ENCODE measurements at places on chromosomes 2 and 18.

- DNase-seq = no peak
Observed at GRCh38 chr2:200463452-200463851, 46.4 kb downstream of the KCTD18 start.

DNA sequence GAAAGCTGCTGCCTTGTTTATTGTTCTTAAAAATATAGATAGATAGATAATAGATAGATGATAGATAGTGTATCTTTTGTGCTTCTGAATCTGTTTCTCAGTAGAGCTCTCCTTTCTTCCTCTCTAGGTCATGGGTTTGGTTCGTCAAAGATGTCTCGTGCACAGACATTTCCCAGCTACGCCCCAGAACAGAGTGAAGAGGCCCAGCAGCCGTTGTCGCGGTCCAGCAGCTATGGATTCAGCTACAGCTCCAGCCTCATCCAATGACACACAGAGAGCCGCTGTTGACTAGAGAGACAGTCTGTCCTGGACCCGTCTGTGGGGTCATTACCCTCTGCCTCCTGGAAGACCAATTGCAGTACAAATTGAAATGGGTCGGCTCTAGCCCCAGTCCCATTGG is 106.6 kb downstream of the CD226 start:
- DNase-seq = no peak

- DNase-seq = no peak
Observed at GRCh38 chr18:29271501-29271900, 1094.6 kb upstream of the CDH2 start.

DNA sequence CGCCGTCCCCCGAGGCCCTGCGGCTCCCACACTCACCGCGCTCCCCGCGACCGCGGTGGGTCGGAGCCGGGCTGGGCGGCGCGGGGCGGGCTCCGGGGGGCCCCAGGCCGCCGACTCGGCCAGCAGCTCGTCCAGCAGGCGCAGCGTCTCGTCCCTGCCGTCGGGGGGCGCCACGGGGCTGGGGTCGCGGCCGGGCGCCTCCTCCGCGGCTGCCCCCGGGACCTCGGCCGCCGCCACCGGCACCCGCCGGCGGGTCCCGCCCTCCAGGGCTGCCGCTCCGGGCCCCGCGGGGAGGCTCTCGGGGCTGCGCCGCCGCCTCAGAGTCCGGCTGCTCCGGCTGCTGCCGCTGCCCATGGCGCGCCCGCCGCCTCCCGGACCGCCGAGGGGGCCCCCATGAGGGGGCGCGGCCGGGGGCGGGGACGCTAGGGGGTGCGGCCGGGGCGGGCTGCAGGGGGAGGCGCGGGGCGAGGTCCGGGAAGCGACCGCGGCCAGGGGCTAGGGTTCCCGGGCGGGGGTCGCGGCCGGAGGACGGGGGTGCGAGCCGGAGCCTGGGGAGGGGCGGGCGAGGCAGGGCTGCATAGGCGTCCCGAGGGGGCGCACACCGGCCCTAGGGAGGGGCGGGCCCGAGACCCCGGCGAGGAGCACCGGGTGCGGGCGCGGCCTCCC is at the start of gene CYS1:
CYS1 (minus strand) TSS at position 542 of the 666 bp plus-strand sequence; CDS start at position 354, 188 bp downstream.
- no peak for DNase-seq

- no peak for DNase-seq
Observed at GRCh38 chr2:50752237-50752636, 279.7 kb downstream of the NRXN1 start.

- no peak for DNase-seq
Observed at GRCh38 chr18:60215432-60215831, 157.1 kb downstream of the MC4R start.
